ENCODE measurements at places on chromosomes 7 and 10. TPM values are rescaled to one million over a fixed set of nuclear protein-coding genes. Genes with fewer than 3 reads are reported as not detected.

GRCh38 chr7:151045262-151045661 lies 3.1 kb upstream of the ASIC3 start:
- no peak for DNase-seq

- no peak for DNase-seq
Measured at GRCh38 chr10:128646956-128647355, 520.7 kb upstream of the MKI67 start.

Gene GJD4
- total RNA-seq, result not detected

- DNase-seq, result no peak
Measured at GRCh38 chr7:67913604-67914003, 917.0 kb downstream of the TYW1 start.

- DNase-seq, result no peak
Measured at GRCh38 chr10:102368077-102368476, 27.4 kb upstream of the NFKB2 start.

Gene GCK
- 1.2 TPM for total RNA-seq
